ENCODE measurements at places on chromosomes 13 and 19.

- no peak for DNase-seq
Observed at GRCh38 chr13:74682746-74683145, 548.5 kb upstream of the KLF12 start.

- no peak for DNase-seq
Observed at GRCh38 chr13:48069573-48069972, 25.3 kb downstream of the MED4 start.

DNA sequence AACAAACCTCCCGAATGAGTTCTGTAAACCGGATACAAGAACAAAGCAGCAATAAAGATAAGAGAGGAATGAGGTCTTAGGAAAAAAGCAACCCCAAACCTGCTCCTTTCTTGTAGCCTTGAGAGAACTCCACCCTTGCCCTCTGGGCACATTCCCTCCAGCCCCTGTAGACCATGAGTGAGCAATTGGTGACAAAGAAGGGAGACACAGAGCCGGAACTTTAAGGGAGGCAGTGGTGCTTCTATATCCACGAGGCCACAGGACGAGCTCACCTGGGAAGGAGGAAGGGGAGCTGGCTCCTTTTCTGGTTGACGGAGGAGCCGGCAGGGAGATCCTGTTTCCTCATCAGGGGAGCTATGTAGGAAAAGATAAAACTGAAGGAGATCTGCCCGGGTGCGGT is 13.0 kb downstream of the BRME1 start:
- DNase-seq: no peak

- DNase-seq: no peak
Observed at GRCh38 chr19:592101-592500, 2.4 kb downstream of the HCN2 start.

DNA sequence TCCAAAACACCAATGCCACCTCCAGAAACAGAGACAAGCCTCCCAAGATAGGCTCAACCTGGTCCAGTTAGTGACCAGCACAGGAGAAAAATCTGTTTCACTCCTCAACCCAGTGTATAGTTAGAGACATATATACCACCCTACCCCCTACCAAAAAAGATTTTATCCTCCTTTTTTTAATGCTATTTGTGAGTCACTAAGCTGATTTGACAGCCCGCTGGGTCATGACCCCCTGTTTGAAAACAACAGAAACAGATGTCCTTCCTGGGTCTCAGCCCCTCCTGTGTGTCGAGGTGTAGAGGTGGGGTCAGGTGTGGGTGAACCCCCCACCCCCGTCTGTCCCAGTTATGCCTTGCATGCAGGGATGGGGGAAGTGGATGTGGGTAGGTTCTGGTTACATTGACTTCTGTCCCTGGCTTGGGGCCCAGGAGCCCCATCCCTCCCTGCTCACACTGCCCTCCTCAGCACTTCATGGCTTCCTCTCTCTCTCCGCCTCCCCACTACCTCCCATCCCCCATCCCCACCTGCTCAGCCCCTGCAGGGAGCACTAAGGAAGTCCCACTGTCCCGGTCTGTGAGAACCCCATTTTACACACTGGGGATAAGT is 14.0 kb upstream of the TOMM40 start:
- no peak for DNase-seq

All from AG04450 (cell line).